ENCODE measurements at places on chromosomes 3 and 15.

GRCh38 chr3:191383124-191383523 is 52.8 kb upstream of the UTS2B start:
- DNase-seq, result no peak

GRCh38 chr3:36903119-36903882 is 41.6 kb downstream of the TRANK1 start:
- no peak for DNase-seq

DNA sequence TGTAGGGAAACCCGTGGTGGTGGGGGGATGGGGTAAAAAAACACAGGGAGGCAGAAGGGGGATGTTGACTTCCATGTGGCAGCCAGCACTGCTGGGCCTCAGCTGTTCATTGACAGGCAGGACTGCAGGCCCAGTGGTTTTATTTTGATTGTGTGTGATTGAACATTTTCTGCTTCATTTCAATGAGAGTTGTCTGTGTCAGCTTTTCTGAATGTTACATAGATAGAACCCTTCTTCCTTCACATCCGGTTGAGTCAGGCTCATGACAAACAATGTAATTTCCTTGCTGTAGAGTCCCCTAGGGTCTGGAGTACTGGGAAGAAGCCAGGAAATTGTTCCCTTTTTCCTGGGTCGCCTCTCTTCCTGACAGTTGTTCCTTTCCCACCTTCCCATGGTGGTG is 8.2 kb upstream of the RPP25 start:
- no peak for DNase-seq

DNA sequence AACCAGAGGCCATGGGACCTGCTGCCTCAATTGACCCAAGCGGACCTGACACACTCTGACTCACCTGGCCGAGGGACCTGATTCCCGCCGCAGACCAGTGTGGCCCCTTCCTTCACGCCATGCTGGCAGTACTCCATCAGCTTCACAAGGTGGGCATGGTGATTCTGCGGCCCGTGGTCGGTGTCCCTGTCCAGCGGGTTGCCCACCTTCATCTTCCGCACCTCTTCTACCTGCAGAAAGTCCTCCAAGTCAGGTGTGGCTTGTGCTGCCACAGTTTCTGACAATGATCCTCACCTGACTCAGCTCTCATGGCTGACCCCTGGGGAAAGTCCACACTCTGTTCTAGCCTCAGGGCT is 25.9 kb upstream of the SLC41A3 start:
- no peak for DNase-seq

DNA sequence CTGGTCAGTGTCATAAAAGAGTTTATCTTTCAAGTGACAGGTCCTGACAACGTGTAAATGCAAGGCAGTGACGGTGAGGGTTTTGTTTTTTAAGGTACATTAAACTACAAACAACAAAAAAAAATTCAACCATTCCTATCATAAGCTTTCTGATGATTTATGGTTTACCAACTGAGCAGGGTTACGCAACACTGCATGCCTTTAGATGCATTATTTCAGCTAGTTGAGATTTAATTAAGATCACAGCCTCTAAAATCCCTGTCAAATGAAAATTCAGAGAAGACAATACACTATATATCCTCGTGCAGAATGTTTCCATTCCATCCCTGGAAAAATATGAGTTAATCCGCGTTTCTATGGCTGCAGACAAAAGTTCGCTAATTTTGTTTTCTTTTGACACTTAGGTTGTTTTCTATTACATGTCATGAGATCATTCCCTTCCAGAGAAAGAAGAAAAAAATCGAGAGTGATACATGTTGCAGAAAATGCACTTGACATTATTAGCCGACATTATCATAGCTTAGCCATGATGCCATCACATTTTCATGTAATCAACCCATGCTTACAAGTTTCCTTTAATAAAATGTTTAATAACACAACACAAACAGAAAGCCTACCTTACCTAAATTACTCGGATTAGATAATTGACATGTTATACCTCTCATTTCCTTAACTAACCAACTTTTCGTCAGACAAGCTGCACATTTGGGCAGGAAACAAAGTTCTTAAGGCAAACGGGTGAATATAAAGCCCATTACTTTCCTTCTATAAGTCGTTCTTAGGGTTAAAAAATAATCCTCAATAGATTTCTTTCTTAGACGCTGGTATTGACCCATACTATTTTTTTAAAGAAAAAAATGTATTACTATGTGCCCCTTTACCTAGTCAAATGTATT is 521.2 kb downstream of the FOXP1 start:
- no peak for DNase-seq

DNA sequence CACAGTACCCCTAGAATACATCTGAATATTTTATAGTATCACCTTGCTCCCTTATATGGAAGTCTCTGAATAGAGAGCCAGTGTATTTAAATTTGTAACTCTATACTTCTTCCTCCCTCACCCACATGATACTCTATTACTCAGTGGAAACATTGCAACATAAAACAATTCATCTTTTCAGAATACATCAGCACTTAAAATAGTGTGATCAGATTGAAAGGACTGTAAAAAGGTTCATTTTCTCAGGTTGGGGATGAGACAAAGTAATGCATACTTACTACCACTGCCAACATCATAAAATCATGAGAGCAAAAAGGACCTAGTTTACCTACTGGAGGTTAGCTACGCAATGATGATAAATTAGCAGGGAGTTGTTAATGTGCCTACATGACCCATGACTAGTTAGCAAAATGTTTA is 13.8 kb upstream of the THRB start:
- no peak for DNase-seq

GRCh38 chr3:179463319-179463718 is 12.0 kb upstream of the GNB4 start:
- DNase-seq, result no peak

DNA sequence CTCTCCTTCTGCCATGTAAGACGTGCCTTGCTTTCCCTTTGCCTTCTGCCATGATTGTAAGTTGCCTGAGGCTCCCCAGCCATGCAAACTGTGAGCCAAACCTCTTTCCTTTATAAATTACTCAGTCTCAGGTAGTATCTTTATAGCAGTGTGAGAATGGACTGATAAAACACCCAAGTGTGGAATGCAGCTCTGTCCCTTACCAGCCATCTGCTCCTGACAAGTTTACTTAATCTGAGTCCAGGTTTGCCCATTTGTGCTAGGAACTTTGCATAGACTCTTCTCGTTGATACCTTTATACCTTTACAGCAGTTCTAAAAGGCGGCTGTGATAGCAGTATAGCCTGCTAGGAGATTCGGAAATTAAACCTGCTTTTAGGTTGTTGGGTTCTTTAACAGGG is 48.1 kb downstream of the SLC25A26 start:
- DNase-seq, result no peak

DNA sequence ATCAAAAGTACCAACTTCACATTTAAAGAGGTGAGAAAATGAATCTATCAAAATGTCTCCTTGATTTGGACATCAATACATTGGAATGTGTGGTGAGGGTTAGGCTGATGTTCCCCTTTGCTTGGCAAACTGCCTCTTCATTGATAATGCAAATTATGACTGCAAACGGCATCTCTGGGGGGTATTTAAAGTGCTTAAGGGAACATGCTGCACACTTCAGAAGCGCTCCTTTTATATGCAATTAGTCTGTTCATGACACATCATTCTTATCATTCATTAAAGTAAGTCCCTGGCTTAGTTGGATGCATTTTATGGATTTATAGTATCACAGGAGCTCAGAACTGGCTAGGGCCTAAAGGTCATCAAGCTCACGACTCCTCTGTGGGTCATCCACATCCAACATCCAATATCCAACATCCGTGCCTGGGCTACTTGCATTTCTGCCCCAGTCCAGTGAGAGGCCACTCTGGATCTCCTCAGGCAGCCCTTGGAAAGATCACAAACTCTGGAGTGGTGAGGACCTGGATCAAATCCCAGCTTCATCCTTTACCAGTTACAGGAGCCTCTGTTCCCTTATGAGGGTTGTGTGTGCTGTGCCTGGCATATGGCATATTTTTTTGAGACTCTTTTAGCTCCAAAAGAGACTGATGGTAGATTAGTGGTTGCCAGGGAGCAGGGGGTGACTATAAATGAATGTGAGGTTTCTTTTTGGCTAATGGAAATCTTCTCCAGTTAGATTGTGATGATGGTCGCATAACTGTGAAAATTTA is 136.8 kb upstream of the FOXB1 start:
- DNase-seq, result no peak

GRCh38 chr3:115903843-115904242 is 280.5 kb downstream of the GAP43 start:
- no peak for DNase-seq

GRCh38 chr15:74635228-74635627 is 19.6 kb downstream of the CLK3 start:
- peak; percentile 65 for DNase-seq

- DNase-seq, result no peak
Observed at GRCh38 chr15:76904461-76905012, 603 bp downstream of the SCAPER start.

DNA sequence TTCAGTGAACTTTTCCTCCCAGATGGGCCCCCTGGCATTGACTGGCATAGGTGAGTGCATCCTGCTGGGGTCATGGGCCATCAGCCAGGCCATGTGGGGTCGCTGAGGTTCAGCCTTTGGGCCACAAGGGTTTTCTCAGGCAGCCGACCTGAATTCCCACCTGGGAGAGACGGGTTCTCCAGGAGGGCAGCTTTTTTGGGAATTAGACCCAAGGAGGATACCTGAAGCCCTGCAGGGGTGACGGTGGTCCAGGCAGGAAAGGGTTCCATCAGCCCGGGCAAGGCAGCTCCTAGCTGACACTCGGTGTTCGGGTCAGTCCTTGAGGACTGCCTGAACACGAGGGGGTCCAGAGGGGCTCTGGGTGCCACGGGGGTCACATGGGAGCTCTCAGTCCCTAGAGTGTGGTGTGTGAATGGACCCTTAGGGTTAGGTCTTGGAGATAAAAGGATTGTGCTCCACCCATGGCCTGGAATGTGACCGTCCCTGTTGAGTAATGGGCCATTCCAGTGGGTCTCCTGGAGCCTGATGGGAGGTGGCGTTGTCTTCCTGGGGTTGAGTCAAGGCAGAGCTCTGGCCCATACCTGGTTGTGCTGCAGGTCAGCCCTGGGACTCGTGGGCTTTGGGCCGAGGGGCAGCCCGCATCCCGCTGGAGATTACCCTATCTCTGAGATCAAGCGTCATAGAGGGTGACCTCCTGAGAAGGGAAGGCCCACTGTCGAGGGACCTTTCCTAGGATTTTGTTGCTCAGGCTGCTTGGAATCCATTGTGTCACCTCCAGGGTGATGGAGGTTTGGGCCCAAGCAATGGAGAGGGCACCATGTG is 192.8 kb downstream of the UBE3A start:
- no peak for DNase-seq

GRCh38 chr3:101574388-101575112 is 570 bp downstream of the PCNP start:
- peak; percentile 15 for DNase-seq

DNA sequence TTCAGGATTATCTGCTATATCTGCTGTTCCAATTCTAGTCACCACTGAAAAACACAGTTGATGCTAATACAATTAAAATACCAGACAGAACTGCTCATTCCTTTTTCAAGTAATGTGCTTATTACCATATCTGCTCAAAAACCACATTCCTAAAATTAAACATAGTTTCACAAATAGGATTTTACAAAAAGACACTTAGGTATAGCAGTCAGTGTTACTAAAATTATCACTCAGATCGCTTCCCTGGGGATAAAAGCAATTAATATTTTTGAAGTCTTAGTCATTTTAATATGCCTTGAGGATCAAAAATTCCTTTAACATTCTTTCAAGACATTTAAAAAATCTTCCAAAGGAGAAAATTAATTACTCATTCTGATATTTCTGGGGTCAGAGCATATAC is 71.5 kb downstream of the RAD18 start:
- DNase-seq, result no peak

- DNase-seq, result no peak
Observed at GRCh38 chr15:29939404-29939803, 117.1 kb upstream of the TJP1 start.

GRCh38 chr3:141795276-141795675 is 32.1 kb downstream of the GRK7 start:
- no peak for DNase-seq

DNA sequence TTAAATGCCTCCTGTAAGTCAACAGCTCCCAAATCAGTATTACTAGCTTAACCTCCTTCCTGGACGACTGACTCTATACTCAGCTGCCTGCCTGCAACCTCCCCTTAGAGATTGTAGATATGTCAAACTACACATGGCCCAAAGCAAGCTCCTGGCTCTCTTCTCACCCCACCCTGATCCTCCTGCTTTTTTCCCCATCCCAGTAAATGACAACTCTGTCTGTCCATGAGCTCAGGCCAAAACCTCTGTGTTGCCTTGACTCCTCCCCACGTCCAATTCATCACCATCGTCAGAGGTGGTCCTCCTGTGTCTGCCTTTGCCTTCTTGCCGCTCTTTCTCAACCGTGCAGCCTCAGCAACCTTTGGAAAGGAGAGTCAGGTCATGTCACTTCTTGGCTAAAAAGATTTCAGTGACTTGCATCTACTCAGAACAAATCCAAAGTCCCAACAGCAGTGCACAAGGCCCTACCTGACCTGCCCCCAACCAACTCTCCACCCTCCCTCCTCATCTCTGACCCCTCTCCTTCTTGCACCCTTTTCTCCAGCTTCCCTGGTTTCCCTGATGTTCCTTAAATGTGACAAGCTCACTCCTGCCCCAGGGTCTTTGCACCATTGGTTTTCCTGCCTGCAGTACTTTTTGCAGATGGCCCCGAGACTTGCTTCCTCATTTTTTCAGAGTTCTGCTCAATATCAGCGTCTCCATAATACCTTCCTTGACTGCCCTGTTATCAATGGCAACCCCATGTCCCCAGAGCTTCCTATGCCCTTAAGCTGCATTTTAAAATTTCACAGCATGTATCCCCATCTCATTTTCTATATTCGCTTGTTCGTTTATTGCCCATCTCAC is 52.8 kb downstream of the LSM3 start:
- no peak for DNase-seq

- no peak for DNase-seq
Observed at GRCh38 chr3:11060500-11061251, 68.1 kb downstream of the SLC6A1 start.

GRCh38 chr3:193788189-193788991 is 195.4 kb downstream of the OPA1 start:
- DNase-seq, result no peak

- no peak for DNase-seq
Observed at GRCh38 chr15:92473756-92474155, 80.1 kb downstream of the ST8SIA2 start.

- no peak for DNase-seq
Observed at GRCh38 chr3:57512166-57512565, 32.0 kb downstream of the DNAH12 start.

- DNase-seq, result no peak
Observed at GRCh38 chr15:79923079-79923514, 26.3 kb upstream of the MTHFS start.

GRCh38 chr3:181384970-181385369 is 326.8 kb upstream of the SOX2 start:
- DNase-seq, result no peak

DNA sequence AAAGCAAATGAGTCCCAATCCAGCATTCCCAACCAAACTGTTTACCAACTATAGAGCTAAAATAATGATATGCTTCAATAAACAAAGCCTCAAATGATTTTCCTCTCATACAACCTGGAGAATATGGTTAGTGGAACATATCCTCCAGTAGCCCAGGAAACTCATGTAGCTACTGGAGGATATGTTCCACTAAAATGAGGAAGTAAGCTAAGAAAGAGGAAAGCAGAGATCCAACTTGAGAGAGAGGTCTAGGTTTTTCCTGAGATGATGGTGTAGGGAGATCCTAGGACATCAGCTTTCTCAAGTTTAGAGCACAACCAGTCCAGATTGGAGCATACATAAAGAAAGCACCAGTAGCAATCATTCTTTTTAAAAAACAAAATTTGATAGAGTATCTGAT is 44.6 kb upstream of the SLC4A7 start:
- DNase-seq, result no peak

Measured in naive thymus-derived CD4-positive, alpha-beta T cell (primary cell).